ENCODE measurements at places on chromosomes 6 and 20.

GRCh38 chr20:48277266-48277665 is 492.0 kb upstream of the SULF2 start:
- no peak for DNase-seq

DNA sequence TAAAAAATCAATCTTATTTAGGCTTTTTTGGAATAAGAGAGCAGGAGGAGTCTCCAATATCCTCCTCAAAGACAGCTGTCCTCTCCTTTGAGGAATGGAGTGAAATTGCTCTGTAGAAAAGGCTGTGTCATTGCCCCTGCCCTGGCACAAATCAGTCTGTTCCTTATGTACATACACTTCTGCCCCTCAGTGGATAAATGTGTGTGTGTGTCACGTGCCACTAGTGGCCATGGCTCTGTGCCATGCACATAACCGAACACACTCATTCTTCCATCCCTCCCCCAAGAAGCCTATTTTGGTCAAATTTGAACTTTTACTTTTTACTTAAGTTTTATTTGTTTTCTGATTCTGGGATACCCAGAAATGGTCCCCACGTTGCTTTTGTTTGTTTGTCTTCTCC is 49.2 kb downstream of the ANKS1A start:
- DNase-seq: no peak

DNA sequence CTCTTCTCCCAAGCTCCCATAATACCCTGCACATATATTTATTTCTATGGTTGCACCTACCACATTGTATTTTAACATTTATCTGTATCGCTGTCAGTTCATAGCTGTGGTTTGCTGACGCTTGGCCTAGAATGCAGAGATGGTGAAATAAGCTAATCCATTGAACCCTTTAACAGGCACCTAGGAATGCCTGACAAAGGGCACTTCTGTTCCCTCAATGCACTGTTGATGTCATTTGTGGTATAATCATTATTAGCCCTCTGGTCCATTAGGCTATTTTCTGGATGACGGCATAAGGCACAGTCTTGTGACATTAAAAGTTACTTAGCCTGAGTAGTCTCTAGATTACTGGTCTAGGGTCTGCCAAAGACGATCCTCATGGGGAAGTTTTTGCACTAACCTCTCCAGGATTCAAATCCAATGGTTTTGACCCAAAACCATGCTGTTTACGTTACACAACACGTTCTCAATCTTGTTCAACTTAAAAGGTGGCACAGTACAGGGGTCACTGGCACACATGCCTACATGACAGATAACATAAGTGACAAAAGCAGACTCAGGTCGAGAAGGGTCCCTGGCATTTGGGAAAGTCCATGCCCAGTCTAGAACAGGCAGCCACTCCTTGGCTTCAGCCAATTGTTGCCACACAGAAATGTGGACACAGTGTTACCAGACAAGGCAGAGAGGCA is 2.1 kb upstream of the YWHAB start:
- no peak for DNase-seq

GRCh38 chr20:23298155-23298554 is 52.4 kb upstream of the NXT1 start:
- no peak for DNase-seq

GRCh38 chr6:168035098-168035660 is 37.7 kb downstream of the KIF25 start:
- DNase-seq: no peak

GRCh38 chr20:52060794-52061714 is 130.5 kb downstream of the ZFP64 start:
- DNase-seq: no peak

DNA sequence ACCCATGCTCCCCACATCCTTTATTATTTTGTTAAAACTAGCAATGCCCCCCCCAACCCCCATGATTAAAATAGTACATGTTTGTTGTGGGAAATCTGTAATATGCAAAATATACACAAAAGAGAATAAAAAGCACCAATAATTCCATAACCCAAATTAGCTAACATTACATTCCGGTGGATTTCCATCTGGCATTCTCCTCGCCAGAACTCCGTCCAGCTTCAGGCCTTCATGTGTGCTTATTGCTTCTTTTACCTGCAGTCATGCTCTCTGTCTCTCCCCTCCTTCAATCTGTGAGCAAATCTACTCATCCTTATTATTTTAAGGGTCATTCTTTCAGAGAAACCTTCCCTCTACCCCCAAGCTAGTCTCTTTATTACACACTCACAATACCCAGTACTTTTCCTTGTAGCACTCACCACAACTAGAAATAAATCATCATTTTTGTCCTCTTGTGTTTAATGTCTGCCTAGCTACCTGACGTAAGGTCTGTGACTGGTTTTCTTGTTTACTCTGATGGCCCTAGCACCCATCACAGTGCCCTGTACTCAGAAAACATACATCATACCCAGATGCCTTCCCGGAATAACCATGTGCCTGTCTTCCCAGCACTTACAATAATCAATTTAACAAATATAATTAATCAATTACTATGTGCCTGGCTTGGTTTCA is 25.6 kb upstream of the IER3 start:
- no peak for DNase-seq

DNA sequence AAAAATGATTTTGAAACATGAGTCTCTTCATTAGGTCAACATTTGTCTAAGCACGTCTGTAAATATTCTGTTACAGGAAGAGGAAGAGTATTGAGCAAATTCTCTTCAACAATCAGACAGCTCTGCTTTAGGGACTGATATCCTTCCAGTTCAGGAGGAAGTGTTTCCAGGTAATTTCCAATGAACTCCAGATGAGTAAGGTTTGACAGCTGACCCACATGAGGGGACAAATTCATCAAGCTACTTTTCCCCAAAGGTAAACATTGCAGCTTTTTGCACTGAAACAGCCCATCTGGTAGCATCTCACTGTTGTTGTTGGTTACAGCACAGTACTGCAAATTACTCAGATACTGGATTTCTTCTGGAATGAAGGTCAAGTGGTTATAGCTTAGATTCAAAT is 18.1 kb downstream of the ENPP1 start:
- no peak for DNase-seq

DNA sequence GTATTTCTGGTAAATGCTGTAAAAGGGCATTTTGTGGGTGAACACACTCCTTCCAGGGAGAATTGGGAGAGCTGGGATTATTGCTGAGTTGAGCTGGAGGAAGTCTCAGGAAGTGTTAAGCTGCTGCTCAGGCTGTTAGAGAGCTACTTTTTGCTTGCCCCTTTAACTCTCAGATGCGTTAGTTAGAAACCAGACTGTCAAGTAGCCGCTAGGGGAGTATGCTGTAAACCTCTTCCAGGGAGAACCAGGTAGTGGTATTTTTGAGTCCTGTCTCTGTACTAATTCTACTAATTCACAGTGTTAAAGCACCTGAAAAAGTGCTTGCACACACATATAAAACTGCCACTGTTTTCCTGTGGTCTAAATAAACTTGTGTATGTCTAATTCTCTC is 6.6 kb upstream of the GFRAL start:
- no peak for DNase-seq

DNA sequence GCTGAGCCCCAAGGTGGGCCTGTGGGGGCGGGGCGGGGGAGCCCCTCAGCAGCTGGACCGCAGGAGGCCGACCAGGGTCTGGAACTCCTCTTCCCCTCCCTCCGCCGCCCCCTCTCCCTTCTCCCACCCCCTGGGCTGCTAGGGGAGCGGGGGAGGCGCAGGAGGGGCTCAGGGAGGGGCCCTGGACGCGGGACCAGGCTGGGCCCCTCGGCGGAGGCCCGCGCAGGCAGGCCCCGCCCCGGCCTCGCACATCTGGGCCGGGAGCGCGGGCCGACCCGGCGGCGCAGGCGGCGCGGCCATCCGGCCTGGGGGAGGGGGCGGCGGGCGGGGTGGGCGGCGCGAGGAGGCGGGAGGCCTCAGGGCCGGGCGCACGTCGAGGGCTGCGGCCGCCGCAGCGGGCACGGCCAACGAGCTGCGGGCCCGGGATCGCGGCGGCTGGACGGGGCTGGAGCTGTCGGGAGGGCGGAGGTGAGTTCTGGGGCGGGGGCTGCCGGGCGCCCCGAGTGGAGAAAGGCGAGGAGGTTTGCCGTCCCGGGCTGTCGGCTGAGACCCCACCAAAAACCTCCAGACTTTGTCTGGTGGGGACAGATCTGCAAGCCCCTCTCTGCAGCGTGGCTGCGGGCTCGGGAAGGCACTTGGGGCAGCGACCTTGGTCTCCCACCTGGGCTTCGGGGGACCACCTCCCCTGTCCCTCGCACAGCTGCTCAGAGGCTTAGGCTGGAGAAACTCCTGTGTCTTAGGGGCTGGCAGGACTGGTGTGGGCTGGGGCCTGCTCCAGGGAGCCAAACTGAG is at the start of gene HSPA12B:
HSPA12B (plus strand) TSS at position 359 of the 792 bp plus-strand sequence. CDS start 5,990 bp downstream, outside the sequence.
- no peak for DNase-seq

- no peak for DNase-seq
These were observed 123.4 kb upstream of the RAB32 start for GRCh38 chr6:146420255-146420654.

DNA sequence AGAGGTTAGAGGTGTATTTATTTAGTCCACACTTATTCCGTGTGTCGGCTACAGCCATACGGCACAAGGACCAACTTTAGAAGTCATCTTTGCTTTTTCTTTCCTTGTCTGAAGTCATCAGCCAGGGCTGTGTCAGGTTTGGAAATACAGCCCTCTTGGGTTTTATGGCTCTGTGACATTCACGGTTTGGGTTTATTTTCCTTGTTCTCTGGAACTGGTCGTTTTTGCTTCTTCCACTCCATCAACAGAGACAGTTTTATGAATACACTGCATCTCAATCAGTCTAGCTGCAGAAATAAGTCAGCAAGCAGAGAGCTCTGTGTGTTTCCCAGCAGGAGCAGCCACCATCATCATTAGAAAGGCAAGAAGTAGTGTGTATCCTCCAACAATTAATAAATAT is 132.5 kb downstream of the TBC1D7 start:
- DNase-seq: no peak

DNA sequence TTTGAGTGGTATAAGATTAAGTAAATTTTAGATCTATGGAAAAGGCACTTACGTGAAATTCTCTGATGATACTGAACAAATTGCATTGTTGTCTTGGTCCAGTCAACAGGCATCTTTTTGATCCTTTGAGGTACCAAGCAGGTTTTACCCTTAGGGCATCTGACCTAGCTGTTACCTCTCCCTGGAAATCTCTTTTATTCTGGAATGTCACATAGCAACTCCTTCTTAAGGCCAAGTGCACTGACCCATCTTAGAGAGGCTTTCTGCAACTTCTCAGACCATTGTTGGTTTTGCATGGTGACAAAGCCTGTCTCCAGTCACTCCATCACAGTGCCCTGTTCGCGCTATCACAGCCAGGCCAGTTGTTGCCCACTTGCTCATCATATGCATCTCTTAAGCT is 42.0 kb downstream of the TPD52L1 start:
- DNase-seq: no peak

- DNase-seq: no peak
These were observed 94.5 kb upstream of the NRSN1 start for GRCh38 chr6:24031496-24031895.

DNA sequence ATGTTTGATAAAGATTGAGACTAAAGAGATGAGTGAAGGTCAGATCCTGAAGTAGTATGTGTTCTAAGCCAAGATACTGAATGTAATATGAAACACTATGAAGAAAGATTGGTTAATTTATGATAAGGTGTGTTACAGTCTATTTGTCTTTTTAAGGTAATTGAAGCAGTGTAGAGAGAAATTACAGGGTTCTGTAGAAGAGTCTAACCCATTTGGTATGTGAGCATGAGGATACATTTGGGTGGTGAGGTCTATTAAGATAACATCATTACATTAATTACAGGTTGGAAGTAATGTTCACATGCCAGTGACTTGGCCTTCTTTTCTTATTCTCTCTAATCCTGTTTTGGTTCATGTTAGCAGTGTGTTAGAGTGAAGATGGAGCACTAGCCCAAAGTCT is 61.4 kb downstream of the AFDN start:
- DNase-seq: no peak

GRCh38 chr20:13552061-13552460 is 86.7 kb downstream of the TASP1 start:
- no peak for DNase-seq

- DNase-seq: no peak
These were observed 677.4 kb upstream of the CITED2 start for GRCh38 chr6:140051521-140052512.

DNA sequence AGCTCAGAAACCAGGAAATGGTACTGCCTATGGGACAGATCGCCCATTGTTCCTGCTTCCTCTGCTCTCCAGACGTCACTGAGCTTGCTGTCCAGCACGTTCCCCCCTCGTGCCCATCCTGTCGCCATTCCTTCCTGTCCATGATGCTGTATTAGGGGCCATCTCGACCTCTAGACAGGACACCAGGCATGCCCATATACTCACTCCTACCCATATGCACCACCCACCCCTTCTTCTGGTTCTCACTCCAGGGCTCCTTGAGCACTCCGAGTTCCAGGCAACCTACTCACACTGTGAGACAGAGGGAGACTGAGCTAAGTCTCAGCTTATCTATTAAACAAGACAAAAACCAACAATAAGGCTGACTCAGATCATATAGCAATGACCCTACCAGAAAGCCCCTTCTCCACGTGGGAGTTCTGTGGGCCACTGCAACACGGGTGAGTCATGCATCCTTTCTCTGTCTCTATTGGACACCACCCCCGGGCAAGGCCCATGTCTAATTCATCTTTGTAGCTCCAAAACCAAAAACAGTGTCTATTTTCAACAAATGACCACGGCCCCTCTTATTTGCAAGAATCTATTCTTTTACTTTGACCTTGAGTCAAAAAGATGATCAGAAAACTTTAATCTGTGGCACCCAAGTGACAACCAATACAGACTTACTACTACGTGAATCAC is 65.7 kb downstream of the PSMG4 start:
- no peak for DNase-seq

DNA sequence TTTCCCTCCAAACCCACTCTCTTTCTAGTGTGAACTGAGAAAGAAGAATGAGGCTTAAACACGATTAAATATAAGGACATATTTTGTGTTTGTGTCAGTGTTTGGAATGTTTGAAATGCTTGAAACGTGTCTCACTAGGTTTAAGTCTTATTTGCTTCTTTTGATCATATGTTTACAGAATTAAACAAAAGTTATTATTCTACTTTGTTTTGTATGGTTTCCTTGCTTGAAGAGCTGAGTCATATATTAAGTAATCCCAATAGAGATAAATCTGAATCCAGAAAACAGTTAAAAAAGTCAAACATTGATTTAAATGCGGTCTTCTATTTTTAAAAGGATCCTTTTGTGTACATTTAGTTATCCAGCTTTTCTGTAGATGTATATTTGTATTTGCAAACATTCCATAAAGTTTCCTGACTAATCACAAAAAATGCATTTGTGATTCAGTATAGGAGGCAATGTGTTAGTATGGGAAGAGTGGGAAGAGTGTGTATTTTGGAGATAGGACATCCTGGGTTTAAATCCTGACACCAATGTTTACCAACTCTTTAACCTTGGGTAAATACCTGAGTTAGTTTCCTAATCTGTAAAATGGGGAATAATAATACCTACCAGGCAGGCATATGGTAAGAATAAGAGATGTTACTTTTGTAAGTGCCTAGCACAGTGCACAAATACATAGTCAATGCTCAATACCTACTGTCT is 72.9 kb downstream of the TSBP1 start:
- DNase-seq: no peak

DNA sequence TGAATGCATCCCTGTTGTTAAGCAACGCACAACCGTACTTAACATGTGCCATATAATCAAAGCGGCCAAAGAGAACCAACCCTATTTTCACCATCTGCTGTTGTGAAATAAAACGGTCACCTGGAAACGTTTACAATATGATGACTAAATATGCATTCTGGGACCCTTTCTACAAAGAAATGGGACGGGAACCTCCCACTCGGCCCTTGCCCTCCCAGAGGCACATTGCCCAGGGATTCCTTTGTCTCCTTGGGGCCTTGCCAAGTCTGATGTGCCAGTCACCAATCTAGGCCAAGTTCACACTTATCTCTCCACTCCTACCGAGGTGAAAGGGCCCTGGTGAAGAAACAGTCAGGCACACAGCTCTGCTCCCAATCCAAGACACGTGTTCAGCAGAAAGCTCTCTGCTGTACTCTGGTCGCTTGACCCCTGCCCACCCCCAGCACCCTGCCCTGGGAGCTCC is 427.4 kb upstream of the JARID2 start:
- no peak for DNase-seq
